MG63 (cell line): ENCODE measurements at places on chromosomes 5 and 9. TPM values are rescaled to one million over a fixed set of nuclear protein-coding genes. Genes with fewer than 3 reads are reported as not detected.

Gene TMEM38B
- total RNA-seq: 6.8 and 10.8 TPM in 2 replicates

Gene SLC12A2
- 6.4 and 16.9 TPM in 2 replicates for total RNA-seq

DNA sequence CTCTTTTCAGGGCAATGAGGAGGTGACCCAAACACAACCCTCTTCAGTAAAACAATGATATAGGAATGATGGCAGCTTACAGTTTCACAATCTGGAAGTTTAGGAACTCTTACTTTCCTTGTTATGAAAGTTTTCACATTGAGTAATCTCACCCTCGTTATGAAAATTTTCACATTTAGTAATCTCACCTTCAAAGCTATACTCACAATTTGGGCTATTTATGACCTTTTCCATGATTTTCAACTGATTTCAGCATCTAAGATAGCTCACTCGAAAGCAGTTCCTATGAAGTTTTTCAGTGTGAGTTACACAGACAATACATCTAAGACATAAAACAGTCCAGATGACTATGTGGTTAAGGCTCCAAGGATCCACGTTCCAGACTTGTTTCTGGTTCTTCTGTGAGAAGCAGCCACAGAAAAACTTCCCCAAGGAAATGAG is 57.1 kb downstream of the FOXD1 start:
- DNase-seq: no peak

DNA sequence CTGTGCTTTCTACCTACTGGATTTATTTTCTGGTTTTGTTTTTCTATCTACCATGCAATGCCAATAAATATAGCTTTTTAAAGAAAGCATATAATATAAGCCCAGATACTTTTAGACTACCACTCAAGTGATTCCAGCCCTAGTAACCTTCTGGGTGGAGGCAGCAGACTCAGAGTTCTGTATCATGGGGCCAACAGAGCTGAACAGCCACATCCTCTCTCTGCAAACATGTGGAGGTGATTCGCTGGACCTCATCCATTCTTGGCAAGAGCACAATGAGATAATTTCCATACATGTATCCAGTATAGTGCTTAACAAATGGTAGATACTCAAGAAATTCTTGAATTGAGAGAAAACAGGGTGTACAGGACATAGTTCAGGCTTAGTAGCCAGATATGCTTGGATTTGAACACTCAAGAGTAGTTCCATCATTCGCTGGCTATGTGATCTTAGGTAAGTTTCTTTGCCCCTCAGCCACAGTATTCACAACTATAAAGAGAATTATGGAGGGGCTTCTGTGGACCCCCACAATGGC is 124.5 kb downstream of the ASTN2 start:
- no peak for DNase-seq

Gene ENTREP1
- total RNA-seq: not detected in 2 replicates

Gene NUTM2F
- not detected in 2 replicates for total RNA-seq

GRCh38 chr9:92970467-92970923 is 23.2 kb downstream of the FGD3 start:
- no peak for DNase-seq

- DNase-seq: no peak
Observed at GRCh38 chr5:166365164-166365563, 1926.3 kb upstream of the WWC1 start.

DNA sequence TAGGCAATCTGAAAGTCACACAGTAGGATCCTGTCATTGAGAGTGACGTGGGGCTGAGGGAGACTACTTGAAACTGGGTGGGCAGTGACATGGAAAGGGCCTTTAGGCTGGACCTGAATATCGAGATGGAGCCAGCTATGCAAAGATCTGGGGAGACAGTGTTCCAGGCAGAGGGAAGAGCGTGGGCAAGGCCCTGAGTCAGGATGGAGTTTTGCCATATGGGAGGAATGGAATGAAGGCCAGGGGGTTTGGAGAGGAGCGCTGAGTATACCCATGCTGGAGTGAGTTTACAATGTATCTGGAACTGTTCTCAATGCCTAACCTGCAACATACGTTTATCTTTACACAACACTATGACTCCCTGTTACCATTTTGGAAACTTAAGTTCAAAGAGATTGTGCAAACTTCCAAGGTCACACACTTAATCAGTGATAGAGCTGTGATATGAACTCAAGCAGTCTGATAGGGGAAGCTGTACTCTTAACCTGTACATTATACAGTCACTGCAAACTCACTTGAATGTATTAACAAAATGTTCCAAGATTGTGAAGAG is 33.5 kb downstream of the INSYN2B start:
- peak; percentile 22 for DNase-seq

DNA sequence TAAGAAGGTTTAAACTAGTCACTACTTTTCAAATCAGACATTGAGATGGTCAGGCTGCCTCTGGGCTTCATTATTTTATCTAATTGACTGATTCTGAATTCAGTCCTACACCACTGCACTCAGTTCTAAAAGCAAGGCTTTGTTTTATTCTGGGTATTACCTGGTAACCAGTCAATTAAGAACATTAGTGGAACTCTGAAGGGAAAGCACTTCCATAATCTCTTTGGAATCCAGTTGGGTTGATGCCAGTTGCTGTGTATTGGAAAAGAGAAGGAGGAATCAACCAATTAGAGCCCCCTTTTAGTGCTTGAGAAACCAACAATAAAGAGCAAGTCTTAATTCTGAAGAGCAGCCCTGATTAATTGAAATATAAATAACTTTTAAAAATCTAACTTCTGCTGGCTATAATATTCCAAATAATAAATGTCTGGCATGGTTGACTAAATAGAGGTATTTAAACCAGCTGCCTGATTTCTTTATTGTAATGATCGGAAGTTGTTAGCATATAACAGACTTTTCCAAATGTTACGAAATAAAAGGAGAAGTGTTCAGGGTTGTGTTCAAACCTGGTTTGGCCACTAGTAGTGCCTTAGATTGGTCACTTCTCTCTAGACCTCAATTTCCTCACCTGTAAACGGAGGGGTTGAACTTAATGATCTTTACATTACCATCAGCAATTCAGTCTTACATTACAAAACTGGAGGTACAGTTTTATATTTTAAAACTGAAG is 32.0 kb downstream of the CPEB4 start:
- no peak for DNase-seq

GRCh38 chr5:150632305-150633160 is 7.9 kb upstream of the SYNPO start:
- peak; percentile 50 for DNase-seq

Gene ZDHHC11B
- not detected in 2 replicates for total RNA-seq

DNA sequence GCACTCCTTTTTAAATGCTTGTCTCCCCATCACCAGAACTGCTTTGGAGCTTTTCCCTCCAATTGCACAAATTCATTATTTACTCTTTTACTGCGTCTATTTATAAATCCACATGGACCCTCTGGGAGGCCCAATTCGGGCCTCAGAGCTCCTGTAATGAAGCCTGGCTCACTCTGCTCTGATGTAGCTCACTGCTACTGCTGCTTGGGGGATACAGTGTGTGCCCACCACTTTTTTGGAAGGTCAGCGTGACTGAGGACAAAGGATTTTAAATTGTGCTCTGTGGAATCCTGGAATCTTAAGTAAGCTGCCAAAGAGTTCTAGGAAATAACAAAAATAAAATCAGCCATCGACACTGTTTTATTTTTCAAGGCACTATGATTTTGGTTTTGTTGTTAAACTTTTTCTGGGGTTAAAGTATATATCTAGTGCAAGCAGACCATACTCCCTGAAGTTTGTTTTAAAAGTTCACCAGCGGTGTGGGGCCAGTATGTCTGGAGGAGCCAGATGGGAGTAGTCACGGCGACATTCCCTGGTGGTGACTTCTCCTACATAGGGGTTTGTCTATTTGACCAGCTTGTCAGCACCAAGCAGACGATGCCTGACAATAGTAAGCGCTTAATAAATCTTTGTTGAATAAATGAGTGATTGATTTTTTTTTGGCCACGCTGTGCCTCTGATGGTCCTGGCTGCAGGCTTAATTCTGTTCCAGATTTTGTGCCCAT is 142.8 kb downstream of the TMEM38B start:
- DNase-seq: no peak

Gene SLC27A6
- total RNA-seq: 0.10 TPM in 1 of 2 replicates, not detected in the other

- no peak for DNase-seq
Observed at GRCh38 chr5:61283471-61283870, 48.6 kb upstream of the ZSWIM6 start.

DNA sequence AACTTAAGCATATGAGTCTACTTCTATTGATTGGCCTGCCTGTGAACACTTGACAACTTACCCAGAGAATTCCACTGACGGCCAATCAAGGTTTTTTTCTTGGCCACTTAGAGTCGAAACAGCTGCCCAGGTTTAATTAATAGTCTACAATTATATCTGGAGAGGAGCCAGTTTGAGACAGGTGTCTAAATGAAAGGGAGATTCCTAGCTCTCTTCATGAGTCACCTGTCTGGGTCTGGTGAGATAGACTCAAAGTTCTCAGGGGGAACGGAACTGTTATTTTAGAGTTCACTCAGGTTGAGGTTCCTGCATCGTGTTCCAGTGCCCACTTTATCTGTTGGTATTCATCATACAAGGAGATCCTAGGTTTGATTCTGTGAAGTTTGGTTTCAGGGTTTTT is 111.0 kb downstream of the CD180 start:
- no peak for DNase-seq

DNA sequence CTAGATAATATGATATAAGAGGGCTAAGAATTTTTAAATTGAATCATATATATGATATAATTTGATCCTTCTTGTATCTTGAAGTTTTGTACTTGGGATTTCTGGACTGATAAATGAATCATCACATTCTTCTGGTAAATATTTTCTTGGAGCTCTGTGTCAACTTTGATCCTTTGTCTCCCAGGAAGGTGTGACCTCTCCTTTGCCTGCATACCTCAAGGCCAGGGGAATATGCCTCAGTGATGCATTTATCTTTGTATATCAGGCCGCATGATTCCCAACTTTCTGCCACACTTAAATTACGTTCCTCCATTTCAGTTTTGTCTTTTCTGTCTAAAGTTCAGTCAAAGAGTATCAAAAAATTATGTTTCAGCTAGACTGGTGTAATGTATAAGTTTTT is 101.2 kb downstream of the NLN start:
- DNase-seq: no peak

- DNase-seq: no peak
Observed at GRCh38 chr5:89998519-89999305, 410.8 kb downstream of the CETN3 start.

Gene MAP1B
- 45.2 and 52.1 TPM in 2 replicates for total RNA-seq

Gene MEGF10
- not detected in 2 replicates for total RNA-seq

DNA sequence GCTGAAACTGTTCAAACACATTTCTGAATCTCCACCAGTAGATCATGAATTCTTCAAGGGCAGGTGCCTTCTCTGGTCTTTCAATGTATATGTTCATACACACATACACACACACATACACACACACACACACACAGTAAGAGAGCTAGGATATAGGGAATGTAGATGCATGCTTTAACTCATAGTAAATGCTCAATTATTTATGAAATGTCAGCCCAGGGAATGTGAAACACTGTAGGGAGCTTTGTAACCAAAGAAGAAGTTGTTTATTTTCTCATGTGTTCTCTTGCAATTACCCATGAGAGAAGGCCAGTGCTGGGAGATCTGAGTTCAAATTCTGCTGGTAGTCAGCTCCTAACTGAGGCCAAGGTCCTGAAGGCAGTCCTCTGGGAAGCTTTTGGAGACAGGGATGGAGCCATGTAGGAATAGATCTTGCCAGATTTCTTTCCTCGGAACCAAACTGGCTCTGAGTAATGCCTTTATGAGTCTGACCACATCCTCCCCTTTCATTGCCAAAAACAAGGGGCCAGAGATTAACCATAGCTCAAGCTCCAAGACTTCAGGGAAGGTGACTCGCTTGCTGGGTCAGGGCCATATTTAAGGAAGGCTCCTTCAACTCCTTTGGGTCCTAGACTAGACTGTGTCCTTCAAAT is 487.0 kb upstream of the TNC start:
- DNase-seq: peak; percentile 89

- no peak for DNase-seq
Observed at GRCh38 chr5:1431021-1431811, 14.0 kb downstream of the SLC6A3 start.

DNA sequence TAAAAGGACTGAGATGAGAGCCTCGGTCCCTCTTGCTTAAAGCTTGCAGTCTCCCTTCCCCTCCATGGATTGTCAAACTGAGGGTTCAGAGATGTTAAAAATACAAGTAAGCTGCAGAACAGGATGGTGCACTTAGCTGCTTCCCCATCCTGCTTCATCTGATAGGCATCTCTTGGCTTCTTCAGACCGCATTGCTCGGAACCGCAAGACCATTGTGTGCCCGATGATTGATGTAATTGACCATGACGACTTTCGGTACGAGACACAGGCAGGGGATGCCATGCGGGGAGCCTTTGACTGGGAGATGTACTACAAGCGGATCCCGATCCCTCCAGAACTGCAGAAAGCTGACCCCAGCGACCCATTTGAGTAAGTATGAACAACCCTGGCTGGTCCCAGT is 65.5 kb upstream of the SAP30L start:
- DNase-seq: no peak

DNA sequence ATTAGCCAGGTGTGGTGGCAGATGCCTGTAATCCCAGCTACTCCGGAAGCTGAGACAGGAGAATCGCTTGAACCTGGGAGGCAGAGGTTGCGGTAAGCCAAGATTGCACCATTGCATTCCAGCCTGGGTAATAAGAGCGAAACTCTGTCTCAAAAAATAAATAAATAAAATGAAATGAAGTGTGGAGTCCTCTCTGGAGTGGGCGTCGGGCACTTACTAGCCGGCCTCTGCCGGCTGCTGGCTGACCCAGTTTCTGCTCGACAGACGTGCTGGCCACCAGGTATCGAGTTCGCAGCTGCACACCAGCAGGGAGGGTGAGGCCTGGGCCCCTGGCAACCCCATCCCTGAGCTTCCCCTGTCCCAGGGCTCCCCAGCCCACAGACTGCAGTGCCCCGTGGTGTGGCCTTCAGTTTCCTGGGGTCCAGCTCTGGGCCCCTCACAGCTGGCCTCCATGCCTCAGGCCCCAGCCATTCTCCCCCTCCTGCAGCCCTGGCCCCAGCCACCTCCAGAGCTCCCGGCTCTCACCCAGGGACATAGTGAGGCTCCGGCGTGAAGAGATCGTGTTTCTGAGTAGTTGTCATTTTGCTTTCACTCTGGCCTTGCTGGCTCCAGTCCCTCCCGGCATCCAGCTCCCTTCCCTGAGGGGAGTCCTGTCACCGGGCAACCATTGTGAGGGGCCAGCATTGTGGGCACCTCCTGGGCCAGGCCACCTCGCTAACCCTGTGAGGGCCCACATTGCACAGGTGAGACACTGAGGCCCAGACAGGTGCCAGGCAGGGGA is 3.8 kb upstream of the STPG3 start:
- no peak for DNase-seq

Gene CCNG1
- 134 and 208 TPM in 2 replicates for total RNA-seq

DNA sequence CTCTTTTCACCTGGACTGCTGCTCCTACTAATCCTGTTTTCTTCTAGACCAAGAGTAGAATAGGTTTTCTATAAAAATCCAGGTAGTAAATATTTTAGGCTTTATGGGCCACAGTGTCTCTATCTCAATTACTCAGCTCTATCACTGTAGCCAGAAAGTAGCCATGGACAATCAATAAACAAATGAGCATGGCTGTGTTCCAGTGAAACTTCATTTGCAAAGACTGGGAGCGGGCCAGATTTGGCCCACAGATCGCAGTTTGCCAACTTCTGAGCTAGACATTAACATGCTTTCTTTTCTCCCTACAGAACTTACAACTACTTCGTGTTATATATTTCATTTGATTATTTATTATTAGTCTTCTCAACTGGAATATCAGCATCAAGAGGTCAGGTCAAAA is 30.2 kb downstream of the BRINP1 start:
- DNase-seq: no peak

Gene GDF9
- total RNA-seq: 0.15 TPM in 1 of 2 replicates, not detected in the other
